Activated CD8-positive, alpha-beta memory T cell treated with anti-CD3 and anti-CD28 coated beads for 36 hours (primary cell): ENCODE measurements at places on chromosomes 5 and 9. TPM values are rescaled to one million over a fixed set of nuclear protein-coding genes. Genes with fewer than 3 reads are reported as not detected.

The F2RL2 gene
- not detected for total RNA-seq

The ANXA1 gene
- total RNA-seq = 79.6 TPM

The LCN1 gene
- total RNA-seq = not detected

The OTULINL gene
- total RNA-seq = 14.0 TPM

The TCF7 gene
- total RNA-seq = 24.4 TPM

The ABCA1 gene
- total RNA-seq = 0.29 TPM

The ZNG1A gene
- total RNA-seq = 50.7 TPM

The SLC2A6 gene
- 14.3 TPM for total RNA-seq

The TAF11L5 gene
- total RNA-seq = not detected

The C5orf52 gene
- not detected for total RNA-seq

The PCDHB10 gene
- total RNA-seq = not detected

The GPR21 gene
- total RNA-seq = 0.65 TPM

The PPP3R2 gene
- not detected for total RNA-seq

The SAP30L gene
- total RNA-seq = 33.5 TPM

The ARHGEF39 gene
- total RNA-seq = 12.6 TPM

The DIPK1B gene
- total RNA-seq = not detected

The STKLD1 gene
- total RNA-seq = 0.21 TPM

The S100Z gene
- total RNA-seq = 0.23 TPM

The ECM2 gene
- total RNA-seq = not detected

The PTPN3 gene
- total RNA-seq = 0.51 TPM

The SLC1A3 gene
- total RNA-seq = not detected

The CAMK2A gene
- not detected for total RNA-seq

The POLE3 gene
- total RNA-seq = 87.1 TPM

The ANXA2R gene
- 1.4 TPM for total RNA-seq

The PTGER4 gene
- total RNA-seq = 42.0 TPM

The GARIN3 gene
- total RNA-seq = 0.38 TPM

The THBS4 gene
- total RNA-seq = 1.8 TPM

The DHX29 gene
- total RNA-seq = 19.6 TPM

The PLAC8L1 gene
- total RNA-seq = 0.46 TPM

The NDFIP1 gene
- 84.4 TPM for total RNA-seq

The PCDHA1 gene
- total RNA-seq = not detected

The CTXN3 gene
- not detected for total RNA-seq

The TMEM252 gene
- total RNA-seq = not detected

The PDZD2 gene
- total RNA-seq = not detected

The FCN2 gene
- total RNA-seq = not detected

The EMB gene
- total RNA-seq = 100 TPM

The IL7R gene
- 82.5 TPM for total RNA-seq

The YTHDC2 gene
- total RNA-seq = 25.4 TPM

The PCDHGA6 gene
- 0.13 TPM for total RNA-seq

The TEK gene
- total RNA-seq = not detected

The CSF1R gene
- not detected for total RNA-seq

The NUDT12 gene
- 0.96 TPM for total RNA-seq

The LSM11 gene
- total RNA-seq = 8.4 TPM

The DNAJC18 gene
- 26.3 TPM for total RNA-seq

The CDH10 gene
- total RNA-seq = not detected

The RPL35 gene
- 2,176 TPM for total RNA-seq

The INSL6 gene
- not detected for total RNA-seq

The KIF12 gene
- not detected for total RNA-seq

The GDF9 gene
- total RNA-seq = 0.27 TPM

The PKD2L2 gene
- total RNA-seq = not detected

The SH3TC2 gene
- total RNA-seq = not detected

The PCDHA12 gene
- not detected for total RNA-seq

The SLC36A2 gene
- total RNA-seq = not detected

The NPR3 gene
- not detected for total RNA-seq

The NIM1K gene
- 1.4 TPM for total RNA-seq

The QRFP gene
- not detected for total RNA-seq

The SLC4A9 gene
- total RNA-seq = not detected

The LCN10 gene
- 1.6 TPM for total RNA-seq
